GM23248 (cell line): ENCODE measurements at places on chromosomes 4 and X.

- DNase-seq = peak; percentile 39
These were observed 7.2 kb downstream of the SH3BP2 start for GRCh38 chr4:2799971-2800690.

- DNase-seq = no peak
These were observed 560.5 kb upstream of the PABPC4L start for GRCh38 chr4:134762053-134762452.

DNA sequence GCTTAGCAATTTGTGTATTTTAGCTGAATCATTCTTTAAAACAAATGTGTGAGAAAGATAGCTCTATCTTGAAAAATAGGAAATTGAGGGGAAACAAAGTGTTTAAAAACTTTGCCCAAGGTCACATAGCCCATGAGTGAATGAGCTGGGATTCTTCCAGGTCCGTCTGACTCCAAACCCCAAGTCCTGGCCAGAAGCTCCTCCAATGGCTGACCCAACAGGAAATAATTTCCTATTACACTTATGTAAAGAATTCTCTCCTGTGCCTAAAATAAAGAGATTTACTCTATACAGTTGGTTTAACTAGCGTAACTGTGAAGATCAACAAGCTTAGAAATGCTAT is 287.6 kb downstream of the ARHGAP24 start:
- peak; percentile 96 for DNase-seq

- no peak for DNase-seq
These were observed 27.8 kb upstream of the NXF3 start for GRCh38 chrX:103120748-103121147.

DNA sequence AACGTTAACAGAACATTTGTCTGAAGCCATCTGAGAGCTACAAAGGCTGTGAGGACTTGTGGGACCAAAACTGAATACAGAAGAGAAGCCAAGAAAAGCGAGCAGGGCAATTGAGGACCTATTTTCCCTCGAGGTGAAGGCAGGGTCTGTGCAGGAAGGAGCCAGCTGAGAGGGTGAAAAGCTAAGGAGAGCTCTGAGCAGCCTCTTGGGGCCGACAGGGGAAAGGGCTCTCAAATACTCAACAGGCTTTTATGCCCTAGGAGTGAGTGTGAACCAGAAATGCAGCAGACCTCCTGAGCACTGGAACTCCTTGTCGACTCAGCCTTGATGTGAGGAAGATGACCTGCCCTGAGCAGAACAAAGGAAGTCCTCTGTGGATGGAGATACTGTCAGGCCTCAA is 54.2 kb downstream of the C4orf50 start:
- no peak for DNase-seq

DNA sequence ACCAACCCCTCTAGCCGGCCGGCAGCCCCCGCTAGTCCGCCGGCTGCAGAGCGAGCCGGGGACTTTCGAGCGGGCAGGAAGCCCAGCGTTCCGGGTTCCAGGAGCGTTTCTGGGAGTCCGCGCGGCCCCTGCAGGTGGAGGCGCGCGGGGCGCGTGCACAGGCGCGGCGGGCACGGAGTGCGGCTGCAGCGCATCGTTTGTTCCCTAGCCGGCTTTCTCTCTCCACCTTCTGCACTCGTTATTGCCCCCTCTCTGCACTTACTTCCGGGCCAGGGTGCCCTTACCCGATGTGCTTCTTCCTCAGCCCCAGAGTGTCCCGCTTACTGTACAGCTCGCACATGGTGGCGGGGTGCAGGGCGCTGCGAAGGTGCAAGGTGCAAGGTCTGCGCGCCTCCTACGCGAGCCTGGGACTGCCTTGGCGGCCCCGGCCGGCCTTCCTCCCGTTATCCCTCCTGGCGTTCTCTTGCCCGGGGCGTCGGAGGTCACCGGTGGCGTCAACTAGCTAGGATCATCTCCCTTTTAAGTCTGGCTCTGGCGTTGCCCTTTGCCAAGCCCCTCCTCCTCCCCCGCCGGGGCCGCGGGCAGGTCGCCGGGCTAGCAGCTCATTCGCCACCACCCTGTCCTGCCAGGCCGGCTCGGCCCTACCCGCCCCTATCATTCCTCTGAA is at the start of gene ETNPPL:
TSS of gene ETNPPL (minus strand) at position 495 of the 667 bp plus-strand sequence. CDS start at position 340, 155 bp downstream.
- peak; percentile 41 for DNase-seq

DNA sequence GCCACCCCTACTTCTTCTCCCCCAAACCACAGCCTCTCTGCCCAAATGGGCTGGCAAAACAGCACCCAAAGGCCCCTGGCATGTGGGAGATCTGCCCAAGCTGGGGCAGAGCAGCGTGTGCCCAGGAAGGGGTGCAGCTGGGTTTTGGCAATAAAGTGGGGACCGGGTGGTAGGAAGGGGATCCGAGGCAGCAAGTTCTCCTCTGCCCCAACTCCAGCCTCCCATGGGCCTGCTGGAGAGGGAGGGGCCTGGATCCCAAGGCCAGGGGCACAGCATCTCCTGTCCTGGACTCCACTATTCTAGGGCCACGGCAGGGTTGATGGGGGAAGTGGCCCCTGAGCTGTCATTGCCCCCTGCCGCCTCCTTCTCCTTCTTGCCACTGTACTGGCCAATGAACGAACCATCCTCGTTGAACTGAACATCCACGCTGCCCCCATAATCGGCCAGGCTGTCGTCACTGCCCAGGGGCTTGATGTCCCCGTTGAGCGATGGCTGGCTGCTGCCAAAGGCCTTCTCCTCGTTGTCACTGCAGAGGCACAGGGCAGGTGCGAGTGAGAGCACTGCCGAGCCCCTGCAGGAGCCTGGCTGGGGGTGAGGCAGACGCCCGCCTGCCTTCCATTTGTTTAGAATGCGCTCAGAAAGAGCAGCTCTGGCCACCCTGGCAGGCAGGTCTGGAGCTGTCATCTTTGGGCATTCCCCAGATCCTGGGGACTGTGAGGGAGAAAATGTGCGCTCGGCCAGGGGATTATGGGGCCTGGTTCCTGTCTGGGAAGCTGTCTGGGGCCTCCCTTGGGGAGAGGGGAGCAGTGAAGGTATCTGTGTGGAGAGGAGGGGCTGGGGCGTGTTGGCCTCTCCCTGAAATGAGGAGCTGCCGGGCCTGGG is 23.4 kb downstream of the L1CAM start:
- DNase-seq = no peak

GRCh38 chr4:126778348-126778747 is 854.4 kb upstream of the INTU start:
- peak; percentile 87 for DNase-seq

GRCh38 chr4:121056066-121056465 is 16.3 kb downstream of the NDNF start:
- no peak for DNase-seq

GRCh38 chr4:53543561-53543960 is 47.7 kb downstream of the LNX1 start:
- no peak for DNase-seq

DNA sequence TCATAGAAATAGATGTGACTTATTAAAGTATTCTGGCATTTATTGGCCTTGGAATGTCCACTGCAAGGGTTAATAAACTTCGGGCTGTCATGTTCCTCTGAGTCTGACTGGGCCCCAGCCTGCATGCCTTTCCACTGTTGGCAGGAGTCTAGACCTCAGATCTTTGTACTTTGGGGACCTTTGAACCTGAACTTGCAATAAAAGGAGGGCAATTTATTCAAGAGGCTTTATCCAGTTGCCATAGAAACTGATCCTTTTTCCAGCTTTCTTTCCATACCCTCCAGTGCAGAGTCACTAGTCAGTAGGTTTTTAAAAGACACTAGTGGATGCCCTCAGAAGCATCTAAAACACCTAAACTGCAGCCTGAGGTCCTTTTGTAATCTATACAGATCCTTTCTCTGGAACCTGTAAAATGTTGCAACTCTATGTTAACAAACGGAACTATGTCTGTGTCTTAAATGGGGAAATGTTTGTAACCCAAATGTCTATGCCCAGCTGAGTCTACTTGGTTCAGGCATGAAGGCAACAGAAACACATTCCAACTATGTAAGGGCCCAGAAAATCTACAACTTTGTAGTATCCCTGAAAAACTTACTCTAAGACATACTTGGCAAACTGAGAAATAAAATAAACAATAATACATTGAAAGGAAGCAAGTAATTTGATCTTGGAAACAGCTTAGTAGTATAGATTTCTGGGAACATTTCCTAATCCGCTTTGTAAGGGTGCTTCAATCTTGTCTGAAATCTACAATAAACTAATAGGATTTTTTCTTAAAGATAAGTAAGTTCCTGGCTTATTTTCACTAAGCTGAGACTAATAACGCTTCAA is 41.5 kb downstream of the SOWAHB start:
- DNase-seq = peak; percentile 20

GRCh38 chr4:170090352-170091052 is 746 bp upstream of the AADAT start:
- DNase-seq = peak; percentile 27

DNA sequence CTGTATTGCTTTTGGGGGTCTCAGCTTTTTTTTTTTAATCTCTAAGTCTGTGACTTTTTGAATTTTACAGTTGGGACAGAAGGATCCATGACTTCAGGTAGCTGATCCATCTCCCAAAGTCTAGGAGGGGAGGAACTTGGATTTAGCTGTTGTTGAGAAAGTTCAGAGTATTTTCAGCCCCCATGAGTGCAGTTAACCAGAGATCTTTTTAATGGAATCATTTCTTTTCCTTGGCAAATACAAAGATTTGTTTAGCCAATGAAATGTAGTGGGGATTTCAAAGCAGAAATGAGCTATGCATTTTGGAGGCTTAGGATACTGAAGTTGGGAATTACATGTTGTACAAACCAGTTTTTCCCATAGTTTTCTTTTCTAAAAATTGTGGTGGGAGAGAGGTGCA is 18.1 kb downstream of the FNIP2 start:
- no peak for DNase-seq

GRCh38 chr4:174648812-174649211 is 126.5 kb upstream of the HPGD start:
- DNase-seq = no peak

GRCh38 chr4:139562067-139562684 is 6.2 kb upstream of the SETD7 start:
- DNase-seq = no peak

DNA sequence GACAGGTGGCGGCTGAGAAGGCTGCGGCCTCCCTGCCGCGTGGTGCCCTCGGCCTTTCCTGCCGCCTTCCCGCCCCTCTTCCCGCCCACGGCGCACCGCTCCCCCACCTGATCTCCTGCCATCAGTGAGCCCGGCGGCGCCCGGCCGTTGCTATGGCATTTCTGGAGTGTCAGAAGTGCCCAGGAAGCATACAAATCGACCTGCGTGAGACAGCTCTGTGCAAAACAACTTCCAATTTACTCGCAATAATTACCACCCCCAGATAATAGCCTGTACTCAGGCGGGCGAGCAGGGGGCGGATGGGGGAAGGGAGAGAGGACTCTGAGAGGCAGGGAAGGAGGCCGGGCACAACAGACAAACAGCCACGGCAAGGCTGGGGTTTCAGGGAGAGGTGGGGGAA is 16.6 kb upstream of the ERCC6L start:
- DNase-seq = no peak

- DNase-seq = peak; percentile 1
These were observed 174.9 kb upstream of the SMARCAD1 start for GRCh38 chr4:94032754-94033153.

DNA sequence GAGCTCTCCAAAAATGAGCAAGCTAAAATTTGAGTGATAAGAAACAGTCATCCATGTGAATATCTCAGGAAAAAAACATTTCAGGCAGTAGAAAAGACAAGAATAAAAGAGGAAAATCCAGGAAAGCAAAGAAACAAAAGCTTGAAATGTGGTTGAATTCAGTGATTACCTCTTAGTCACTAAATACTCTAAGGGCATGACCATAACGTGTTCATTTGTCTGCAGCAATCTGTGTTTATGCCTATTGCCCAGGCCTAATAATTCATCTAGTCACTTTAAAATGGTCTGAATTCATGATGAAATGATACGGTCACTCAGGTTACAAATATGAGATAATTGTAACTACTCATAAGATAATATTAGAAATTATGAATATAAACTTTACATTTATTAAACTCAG is 837.9 kb downstream of the STPG2 start:
- DNase-seq = no peak

DNA sequence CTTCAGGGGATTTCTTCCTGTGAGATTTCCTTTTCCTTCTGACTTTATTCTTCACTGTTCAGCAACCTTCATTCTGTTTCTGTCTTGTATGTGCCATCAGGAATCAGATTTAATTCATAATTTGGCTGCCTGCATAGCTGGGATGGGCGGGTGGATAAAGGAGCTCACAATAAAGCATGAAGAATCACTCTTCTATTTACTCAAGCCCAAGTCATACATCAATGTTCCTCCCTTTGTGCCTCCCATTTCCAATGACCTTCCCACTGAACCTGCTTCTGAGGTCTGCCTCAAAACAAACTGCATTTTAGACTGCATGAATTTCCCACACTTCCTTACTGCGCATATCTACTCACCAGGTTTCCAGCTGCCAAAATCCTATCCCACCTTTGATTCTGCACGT is 14.0 kb downstream of the PDGFC start:
- no peak for DNase-seq

DNA sequence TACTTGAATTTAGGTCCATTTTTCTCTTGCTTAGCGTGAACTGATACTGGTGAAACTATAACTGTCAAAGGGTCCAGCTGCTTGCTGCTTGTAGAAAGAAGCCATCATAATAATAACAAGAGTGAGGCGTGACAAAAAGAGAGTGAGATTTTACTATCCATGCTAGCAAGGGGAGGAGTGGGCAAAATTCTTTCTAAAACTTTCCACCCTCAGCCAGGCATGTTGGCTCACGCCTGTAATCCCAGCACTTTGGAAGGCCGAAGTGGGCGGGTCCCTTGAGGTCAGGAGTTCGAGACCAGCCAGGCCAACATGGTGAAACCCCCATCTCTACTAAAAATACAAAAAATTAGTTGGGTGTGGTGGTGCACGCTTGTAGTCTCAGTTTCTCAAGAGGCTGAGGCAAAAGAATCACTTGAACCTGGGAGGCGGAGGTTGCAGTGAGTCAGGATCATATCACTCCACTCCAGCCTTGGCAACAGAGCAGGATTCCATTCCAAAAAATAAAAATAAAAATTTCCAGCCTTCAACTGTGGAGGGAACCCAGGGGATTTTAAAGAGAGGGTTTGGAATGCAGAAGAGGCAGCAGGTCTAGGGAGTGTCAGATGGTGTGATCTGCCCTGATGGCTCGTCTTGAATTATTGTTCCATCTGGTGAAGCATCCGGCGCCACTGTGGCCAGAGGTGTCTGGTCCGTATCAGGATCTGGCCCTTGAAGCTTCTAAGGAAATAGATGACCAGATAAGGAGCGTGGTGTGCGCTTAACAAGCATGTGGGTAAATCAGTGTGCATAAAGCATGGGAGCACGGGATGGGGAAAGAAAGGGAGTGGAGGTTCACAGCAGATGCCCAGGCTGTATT is 51.8 kb downstream of the LRP2BP start:
- DNase-seq = peak; percentile 53

- DNase-seq = peak; percentile 41
These were observed 57.7 kb downstream of the NEIL3 start for GRCh38 chr4:177367336-177367735.

- DNase-seq = peak; percentile 80
These were observed 32.9 kb downstream of the HTT-AS start for GRCh38 chr4:3041192-3042142.

- no peak for DNase-seq
These were observed 3.4 kb upstream of the FAM9B start for GRCh38 chrX:9037296-9037695.

DNA sequence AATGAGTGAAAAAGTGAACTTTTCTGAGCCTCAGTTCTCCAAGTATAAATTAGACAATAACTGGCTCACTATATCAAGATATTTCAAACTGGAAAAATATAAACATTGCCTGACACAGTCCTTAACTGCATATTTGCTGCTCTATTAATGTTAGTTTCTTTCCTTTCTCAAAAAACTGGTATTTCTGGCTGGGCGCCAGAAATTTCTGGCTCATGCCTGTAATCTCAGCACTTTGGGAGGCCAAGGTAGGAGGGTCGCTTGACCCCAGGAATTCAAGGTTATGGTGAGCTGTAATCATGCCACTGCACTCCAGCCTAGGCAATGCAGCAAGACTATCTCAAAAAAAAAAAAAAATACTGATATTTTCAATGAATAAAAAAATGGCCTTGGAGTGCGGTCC is 227.0 kb downstream of the MAGEB17 start:
- DNase-seq = no peak
